ENCODE measurements at places on chromosomes 1 and 21.

DNA sequence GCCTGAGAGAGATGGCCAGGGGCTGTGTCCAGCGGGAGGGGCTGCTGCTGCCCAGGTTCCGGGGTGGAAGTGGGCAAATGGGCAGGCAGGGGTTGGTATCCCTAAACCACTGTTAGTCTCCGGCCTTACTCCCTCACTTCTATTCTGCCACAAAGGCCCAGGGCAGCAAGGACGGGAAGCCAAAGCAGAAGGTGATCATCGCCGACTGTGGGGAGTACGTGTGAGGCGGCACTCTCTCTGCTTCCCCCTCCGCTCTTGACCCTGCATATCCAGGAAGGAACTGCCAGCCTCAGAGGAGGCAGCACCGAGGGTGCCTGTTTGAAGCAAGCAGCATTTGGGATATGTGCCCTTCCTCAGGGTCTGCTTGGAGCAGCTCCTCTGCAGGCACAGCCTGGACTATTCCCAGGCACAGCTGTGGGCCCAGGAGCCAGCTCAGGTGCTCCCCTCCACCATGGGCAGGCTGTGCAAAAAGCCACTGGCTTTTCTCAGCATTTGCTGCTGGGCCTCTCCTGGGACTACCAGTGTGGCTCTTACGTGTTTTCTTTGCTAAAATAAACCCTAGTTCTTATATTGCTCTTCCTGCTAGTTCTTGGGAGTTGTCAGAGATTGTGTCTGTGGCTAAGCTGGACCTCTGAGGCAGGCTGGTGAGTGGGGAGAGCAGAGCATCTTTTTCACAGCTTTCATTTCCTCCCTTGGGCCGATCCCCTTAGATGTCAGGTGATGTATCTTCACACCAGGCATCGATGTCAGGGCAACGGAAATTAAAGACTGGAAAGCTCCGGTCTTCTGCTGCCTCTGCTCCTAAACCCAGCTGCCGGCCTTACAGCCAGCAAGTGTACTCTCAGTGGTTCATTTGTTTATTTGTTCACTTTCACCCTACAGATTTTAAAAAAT is 14.7 kb downstream of the PPIE start:
- DNase-seq, result no peak

GRCh38 chr1:155086128-155086741 is 7.6 kb downstream of the EFNA3 start:
- peak; percentile 76 for DNase-seq

DNA sequence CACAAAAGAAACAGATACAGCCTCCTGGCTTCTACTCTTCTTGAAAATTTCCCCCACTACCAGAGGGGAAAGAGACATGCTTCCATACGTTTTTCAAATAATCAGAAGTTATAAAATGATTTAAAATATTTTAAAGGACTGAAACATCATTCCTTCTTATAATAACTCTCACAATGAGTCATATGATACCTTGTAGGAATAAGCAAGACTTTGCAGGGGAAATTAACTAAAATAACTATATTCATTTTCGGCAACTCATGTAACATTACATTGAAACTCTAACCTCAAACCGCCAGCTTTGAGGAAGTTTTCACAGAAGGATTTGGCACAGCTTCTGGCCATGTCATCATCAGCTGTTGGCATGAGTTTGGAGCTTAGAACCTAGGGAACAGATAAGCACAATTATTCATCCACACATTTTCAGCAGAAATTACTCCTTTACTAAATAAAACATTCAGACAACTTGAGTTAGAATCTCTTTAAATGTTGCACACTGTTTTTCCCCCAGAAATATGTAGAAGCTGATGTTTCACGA is 85.9 kb downstream of the USP24 start:
- DNase-seq, result no peak

GRCh38 chr1:151243683-151244216 is 10.8 kb upstream of the PSMD4 start:
- no peak for DNase-seq

DNA sequence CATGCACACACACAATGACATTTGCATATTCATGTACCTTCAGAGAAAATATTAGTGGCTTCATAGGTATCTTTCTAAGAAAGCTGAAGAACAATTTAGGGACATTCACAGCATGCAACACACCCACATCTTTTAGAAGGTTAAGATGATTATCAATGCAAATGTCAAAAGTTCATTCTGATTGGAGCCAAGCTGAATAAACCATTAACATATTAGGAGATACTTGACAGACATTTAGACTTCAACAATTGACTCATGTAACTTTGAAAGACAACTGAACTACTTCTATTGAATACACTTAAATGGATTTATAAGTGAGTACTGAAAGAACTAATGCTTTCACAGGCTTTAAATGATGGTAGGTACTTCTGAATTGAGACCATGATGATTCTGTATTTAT is 111.1 kb downstream of the LHX8 start:
- DNase-seq, result no peak

GRCh38 chr21:41562101-41563000 is 54.4 kb upstream of the TMPRSS2 start:
- DNase-seq, result no peak

DNA sequence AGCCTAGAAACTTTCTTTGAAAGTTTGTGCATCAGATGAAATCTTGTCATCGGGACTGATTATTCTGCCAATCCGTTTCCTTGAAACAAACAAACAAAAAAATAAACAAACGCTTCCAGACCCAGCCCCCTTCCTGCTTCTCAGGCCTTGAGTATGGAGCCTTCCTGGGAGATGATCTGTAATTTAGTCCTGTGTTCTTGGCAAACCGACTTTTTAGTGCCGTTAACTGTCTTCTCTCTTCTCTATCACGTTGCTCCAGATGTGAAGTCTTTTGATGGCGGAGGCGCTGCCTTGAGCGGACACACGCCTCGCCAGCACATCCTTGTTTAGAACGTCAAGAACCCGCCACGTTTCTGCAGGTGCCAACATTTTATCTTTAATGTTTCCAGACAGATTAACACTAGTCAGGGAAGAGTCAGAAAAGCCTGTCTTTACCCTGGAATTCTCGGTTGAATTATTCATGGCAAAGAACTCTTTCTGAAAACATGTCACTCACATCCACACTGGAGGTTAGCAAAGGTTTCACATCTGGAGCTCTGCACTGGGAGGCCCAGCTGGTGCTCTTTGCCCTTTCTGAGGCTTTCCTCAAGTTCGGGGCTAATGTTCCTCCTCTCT is 265.7 kb upstream of the C1orf174 start:
- DNase-seq, result no peak

GRCh38 chr1:160325252-160325651 is 17.8 kb downstream of the COPA start:
- DNase-seq, result no peak

GRCh38 chr1:60861961-60862567 is 220.3 kb upstream of the NFIA start:
- no peak for DNase-seq

DNA sequence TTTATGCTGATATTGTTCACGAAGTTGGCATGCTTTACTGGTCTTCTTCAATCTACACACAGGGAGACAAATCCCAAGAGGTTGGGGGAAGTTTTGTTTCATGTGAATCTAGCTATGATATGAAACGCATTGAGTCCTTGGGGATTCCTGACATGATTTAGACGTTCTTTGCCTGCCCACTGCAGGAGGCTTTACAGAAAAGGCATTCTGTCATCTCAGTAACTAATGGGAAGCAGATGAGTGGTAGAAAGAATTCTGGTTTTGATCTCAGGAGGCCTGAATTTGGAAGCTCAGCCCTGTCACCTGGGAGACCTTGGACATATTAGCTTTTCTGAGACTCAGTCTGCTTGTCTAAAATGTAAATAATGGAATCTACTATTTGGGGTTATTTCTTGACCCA is 383.0 kb upstream of the NFIA start:
- no peak for DNase-seq

GRCh38 chr21:45110873-45111624 is 36.7 kb downstream of the ADARB1 start:
- DNase-seq, result no peak

GRCh38 chr1:60402816-60403215 is 329.2 kb upstream of the C1orf87 start:
- no peak for DNase-seq

GRCh38 chr1:230591678-230592077 is 50.6 kb upstream of the COG2 start:
- DNase-seq, result no peak

DNA sequence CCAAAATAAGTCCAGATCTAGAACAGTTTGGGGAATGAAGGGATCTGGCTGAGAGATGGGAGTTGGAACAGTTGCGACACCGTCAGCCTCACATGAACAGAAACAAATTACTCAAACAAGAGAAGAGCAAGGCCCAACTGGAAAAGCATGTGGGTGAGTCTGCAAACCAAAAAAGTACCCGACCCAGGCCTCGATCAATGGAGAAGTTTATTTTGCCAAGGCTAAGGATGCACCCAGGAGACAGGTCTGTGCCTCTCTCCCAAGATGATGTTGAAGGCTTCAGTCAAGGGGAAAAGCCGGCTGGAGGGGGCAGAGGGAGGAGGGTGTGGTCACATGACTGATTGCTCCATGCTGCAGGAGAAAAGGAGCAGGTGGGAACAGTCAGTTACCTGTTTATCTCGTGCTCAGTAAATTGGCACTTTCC is 42.3 kb downstream of the KRTAP10-1 start:
- no peak for DNase-seq

GRCh38 chr1:22447621-22448111 is 4.0 kb upstream of the ZBTB40 start:
- DNase-seq, result no peak

- no peak for DNase-seq
These were observed 59.2 kb downstream of the HTR6 start for GRCh38 chr1:19723874-19724273.

DNA sequence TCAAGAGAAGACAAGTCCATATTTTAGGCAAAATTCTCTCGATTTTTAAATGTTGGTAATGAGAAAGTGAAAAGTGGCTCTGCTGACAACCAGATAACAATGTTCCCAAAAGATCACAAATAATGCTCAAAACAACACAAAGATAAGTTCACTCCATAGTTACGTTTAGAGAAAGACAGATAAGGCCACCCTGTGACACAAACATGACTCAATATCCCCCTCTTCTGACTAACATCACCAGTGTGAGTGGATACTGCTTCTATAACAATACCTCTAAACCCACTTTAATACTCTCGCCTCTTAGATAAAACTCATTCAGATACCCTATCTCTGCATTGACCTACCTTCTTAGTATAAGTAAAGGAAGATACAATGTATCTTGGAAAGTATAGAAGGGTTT is 51.2 kb upstream of the RGS7 start:
- no peak for DNase-seq

DNA sequence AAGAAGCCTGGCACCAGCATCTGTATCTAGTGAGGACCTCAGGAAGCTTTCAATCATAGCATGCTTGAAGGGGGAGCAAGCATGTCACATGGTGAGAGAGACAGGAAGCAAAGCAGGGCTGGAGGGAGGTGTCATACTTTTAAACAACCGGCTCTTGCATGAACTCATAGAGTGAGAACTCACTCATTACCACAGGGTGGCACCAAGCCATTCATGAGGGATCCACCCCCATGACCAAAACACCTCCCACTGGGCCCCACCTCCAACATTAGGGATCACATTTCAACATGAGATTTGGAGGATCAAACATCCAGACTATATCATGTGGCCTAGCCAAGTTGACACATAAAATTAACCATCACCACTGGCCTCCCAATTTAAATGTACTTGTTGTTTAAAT is 125.1 kb upstream of the KCND3 start:
- no peak for DNase-seq

DNA sequence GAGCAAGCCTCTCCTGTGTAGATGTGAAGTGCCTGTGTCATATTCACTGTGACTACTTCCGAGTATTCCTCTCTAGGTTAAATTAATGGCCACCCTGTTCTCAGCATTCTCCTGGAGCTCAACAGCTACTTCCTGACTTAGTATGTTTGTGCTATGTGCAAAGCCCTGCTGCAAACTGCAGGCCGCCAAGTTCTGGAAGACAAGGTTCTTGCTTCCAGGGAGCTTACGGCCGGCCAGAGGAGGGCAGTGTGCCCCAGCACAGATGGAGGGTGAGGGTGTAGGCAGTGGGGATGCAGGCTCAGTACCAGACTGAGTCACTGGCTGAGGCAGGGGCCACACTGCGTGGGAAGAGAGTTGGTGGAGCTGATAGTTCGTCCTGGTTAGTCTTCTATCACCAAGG is 43.2 kb downstream of the ELK4 start:
- no peak for DNase-seq

- DNase-seq, result no peak
These were observed 6.6 kb downstream of the HEYL start for GRCh38 chr1:39632682-39633417.

- no peak for DNase-seq
These were observed 45.9 kb upstream of the SAMD13 start for GRCh38 chr1:84255582-84255981.

DNA sequence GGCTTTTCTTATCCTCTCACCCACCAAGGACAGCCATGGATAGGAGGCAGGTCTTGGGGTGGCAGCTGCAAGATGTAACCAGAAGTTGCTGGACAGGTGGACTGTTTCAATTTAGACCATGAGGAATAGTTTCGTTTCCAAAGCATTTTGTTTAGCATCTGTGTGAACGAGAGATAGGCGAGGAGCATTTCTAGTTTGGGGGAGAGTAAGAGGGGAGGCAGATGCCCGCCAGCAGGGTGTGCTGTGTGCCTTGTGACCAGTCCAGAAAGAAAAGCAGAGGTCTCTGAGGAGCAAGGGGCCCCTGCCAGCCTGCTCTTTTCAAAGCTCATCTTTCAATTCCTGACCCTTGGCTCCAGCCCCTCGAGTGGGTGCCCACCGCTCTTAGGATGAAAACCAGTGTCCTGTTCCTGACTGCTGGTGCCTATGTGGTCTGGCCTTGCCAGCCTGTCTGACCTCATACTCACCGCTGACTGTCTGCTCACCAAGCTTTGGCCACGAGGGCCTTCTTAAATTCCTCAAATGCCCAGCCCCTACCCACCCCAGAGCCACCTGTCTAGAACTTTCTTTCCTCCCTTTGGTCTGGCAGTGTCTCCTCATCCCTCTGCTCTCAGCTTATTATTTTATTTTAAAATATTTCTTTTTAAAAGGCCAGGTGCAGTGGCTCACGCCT is 8.5 kb downstream of the SERINC2 start:
- DNase-seq, result no peak

- DNase-seq, result no peak
These were observed 6.8 kb upstream of the AADACL3 start for GRCh38 chr1:12709091-12709491.
